ENCODE measurements at places on chromosomes 3 and 15. TPM values are rescaled to one million over a fixed set of nuclear protein-coding genes. Genes with fewer than 3 reads are reported as not detected.

NEK10 gene
- 1.8 TPM for total RNA-seq

SHC4 gene
- total RNA-seq: 0.93 TPM

NCK1 gene
- total RNA-seq: 79.9 TPM

SCAMP5 gene
- 3.6 TPM for total RNA-seq

NBEAL2 gene
- 4.0 TPM for total RNA-seq
